ENCODE measurements at places on chromosomes 12 and 14.

DNA sequence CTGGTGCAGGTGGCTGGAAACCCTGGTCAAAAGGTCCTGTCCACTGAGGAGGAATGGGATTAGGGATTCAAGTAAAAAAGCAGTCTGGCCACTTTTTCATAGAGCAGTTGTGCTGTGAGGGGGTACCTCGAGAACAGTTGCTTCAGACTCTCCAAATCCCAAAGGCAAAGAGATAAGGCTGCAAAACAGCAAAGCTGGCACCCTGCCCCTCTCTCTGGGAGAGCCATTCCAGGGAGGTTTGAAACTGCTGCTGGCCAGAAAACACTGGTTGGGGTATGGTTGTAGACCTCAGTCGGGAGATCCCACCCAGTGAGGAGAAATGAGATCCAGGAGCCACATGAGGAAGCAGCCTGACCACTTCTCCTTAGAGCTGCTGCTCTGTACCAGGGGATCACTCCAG, 137.3 kb downstream of the CEP83 start:
- no peak for DNase-seq

DNA sequence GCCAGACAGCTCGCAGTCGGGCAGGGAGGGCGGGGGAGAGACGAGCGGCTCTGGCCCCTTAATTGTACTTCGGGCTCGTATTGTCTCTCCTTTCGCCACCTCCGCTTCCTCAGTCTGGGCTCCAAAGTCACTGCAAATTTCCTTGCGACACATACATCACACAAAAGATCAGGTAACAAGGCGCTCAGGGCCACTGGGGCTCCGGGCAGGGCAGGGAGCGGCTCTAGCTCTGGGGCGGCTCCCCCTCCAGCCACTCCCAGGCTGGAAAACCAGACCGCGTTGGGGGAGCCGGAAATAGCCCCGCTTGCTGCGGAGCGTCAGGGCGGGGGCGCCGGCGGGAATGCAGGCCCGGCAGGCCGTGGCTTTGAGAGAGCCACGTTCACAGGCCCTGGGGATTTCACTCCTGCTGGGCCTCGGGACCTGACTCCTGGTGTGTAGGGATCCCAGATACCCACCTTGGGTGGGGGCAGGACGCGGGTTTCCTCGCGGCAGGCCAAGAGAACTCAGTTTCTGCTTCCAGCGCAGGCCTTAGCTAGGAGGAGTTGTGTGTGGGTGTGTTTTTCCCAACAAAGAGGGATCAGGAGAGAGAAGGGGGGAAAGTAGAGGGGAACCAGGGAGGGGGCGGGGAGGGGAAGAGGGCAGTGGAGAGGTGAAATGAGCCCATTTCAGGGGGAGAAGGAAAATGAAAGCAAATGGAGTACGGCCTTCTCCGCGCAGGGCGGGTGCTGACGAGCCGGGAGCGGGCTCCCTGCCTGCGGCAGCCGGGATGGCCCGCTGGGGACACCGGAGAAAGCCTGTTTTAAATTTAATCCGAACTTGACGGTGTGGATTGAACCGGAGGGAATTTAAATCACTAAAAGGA, 4.4 kb upstream of the HOXC9 start:
- DNase-seq, result no peak

DNA sequence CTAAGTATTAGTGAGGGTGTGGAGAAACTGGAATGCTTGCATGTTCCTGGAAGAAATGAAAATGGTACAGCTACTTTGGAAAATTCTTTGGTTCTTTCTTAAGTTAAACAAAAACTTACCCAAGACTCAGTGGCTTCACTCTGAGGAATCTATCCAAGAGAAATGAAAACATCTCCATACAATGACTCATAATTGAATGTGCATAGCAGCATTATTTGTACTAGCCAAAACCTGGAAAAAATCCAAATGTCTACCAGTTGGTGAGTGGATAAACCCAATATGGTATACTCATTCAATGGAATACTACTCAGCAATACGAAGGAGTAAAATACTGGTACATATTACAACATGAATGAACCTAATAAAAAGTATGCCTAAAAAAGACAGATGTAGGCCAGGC, 18.0 kb upstream of the CRACR2A start:
- no peak for DNase-seq

DNA sequence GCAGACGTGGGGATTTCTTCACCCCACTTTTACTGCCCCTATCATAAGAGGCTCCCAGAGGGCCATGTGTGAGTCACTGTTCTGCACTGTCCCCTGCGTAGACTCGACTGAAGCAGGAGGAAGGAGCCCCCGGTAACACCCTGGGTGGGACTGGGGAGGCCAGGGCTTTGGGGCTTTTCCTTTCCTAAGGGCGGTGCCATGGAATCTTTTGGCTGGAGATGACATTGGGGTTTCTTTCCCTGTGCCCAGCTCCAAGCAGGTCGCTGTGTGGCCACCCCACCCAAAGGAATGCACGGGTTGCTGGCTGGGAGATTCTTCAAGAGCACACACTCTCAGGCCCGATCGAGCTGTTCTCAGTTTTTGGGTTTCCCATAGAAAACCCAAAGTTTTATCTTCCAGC, 62.3 kb upstream of the RIN3 start:
- DNase-seq, result no peak

DNA sequence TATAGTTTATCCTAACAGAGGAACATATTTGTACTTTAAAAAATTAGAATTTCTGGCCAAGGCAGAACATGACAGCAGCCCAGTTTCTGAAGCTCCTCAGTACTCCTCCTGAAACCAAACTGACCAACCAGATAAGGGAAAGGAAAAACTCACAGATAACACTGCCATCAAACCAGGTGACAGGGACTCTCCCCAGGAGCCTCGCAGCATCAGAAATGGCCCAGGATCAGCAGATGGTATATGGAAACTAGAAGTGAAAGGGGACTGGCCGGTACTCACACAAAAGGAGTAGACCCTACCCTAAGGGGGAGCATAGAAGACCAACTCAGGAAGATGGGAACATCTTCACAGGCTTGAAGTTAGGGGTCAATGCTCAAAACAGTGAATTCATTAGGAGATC, 22.0 kb downstream of the GALC start:
- DNase-seq, result no peak

- no peak for DNase-seq
Measured at GRCh38 chr14:20848316-20848954, 42.8 kb upstream of the RNASE3 start.

GRCh38 chr14:102516531-102517391, 7.2 kb upstream of the ANKRD9 start:
- peak; percentile 90 for DNase-seq

DNA sequence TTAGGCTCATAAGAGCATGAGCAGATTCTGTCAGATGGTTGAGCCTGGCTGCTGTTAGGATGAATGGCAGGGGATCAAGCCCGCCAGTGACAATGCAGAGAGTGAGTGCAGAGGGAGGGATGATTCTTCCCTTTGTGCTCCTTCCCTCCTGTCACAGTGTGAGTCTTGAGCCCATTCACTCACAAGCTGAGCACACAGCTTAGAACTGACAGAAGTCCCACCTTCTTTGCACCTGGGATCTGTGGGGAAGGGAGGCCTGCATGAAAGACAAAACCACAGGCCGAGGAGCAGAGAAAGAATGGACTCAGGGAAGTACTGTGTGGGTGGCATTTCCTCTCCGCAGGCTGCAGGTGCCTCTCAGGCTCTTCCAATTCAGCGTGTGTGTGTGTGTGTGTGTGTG, 160.6 kb downstream of the KCNA5 start:
- DNase-seq, result no peak

GRCh38 chr12:14841761-14842160, 1.6 kb downstream of the ART4 start:
- no peak for DNase-seq

DNA sequence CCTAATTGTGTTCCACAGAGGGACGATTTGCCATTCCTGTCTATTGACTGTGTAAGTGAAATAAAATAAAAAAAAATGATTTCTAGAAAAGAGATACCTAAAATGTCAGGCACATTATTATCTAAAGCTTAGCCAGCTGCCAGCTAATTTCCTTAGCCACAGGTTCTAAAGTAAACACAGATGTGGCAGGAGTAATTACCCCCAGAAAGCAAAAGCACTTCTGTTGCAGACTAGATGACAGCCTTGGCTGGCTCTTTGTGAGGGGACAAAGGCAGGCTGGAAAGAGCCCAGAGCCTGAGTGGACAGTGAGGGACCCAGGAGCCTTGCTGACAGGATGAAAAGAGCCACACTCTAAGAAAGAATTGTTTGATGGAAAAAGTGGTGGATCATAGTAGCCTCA, 418.1 kb downstream of the LRIG3 start:
- DNase-seq, result no peak

GRCh38 chr12:86050010-86050409, 175.9 kb downstream of the NTS start:
- DNase-seq, result no peak

DNA sequence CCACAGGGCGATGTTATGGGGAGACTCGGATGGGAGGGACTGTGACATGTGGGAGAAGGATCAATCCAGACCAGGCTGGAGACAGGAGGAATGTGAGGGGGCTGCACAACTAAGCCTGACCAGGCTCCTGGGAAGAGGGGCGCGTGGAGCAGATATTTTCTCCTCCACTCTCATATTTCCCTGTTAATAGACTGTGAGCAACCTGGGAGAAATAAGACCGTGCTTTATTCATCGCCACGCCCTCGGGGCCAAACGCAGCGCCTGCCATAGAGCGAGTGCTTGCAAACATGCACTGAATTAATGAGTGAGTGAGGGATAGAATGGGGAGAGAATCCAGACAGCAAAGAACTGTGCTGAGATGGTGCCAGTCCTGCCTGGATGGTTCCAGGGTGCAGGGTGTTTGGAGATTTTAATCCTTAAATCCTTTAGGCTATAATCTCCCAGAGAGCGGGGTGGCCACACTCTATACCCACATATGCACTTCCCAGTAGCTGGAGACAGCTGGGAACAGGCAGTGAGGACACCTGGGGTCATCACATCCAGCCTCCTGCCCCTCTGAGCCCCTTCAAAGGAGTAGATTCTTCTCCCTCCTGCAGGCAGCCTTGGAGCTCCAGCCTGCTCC, 13.6 kb upstream of the FAIM2 start:
- no peak for DNase-seq

DNA sequence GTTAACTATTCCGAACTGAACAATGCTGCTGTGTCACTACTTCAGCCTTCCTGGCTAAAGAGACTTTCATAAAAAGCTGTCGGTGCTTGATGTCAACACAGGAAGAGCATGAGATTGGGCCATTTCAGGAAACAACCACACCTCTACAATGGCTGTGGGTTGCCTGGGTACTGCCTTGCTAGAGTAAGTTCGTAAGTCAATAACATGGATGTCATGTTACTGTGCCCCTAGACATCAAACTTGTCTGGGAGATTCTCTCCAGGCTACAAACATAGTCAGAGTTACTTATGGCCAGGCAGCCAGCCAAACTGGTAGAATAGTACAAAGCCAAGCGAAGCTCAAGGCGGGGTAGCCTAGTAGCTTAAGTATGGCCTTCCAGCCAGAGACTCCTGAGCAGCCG, 23.1 kb downstream of the MAX start:
- no peak for DNase-seq

DNA sequence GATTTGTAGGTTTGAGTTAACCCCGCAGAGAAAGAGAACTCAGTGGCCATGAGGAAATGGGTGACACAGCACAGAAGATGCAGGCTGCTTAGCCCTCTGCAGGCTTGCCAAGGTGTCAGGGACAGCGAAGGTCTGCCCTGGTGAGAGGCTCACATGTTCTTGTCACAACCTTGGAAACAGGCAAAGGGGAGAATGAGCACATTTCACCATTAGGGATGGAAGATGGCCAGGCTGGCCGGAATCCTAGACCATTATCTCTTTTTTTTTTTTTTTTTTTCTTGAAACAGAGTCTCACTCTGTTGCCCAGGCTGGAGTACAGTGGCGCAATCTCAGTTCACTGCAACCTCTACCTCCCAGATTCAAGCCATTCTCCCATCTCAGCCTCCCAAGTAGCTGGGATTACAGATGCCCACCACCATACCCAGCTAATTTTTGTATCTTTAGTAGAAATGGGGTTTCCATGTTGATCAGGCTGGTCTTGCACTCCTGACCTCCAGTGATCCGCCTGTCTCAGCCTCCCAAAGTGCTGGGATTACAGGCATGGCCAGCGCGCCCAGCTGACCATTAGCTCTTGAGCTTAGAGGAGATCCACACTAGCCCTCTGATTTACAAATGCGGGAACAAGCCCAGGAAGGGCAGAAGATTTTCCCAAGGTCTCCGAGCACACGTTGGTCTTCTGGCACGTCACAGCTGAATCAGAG, 34.6 kb downstream of the LTBP2 start:
- DNase-seq, result no peak

DNA sequence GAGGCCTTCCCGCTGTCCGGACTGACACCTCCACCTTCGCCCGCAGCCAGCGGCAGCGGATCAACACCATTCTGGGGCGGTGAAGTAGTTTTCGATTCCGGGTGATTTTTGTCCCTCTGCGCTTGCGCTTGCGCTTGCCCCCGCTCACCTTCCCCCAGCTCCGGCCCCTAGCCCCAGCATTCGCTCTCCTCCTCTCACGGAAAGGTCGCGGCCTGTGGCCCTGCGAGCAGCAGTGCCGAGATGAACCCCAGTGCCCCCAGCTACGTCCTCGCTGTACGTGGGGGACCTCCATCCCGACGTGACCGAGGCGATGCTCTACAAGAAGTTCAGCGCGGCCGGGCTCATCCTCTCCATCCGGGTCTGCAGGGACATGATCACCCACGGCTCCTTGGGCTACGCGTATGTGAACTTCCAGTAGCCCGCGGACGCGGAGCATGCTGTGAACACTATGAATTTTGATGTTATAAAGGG, 22.7 kb upstream of the SRGAP1 start:
- no peak for DNase-seq

- DNase-seq, result no peak
Measured at GRCh38 chr14:38900887-38901286, 202.1 kb downstream of the SEC23A start.

- DNase-seq, result no peak
Measured at GRCh38 chr12:32115404-32116104, 8.9 kb downstream of the BICD1 start.

DNA sequence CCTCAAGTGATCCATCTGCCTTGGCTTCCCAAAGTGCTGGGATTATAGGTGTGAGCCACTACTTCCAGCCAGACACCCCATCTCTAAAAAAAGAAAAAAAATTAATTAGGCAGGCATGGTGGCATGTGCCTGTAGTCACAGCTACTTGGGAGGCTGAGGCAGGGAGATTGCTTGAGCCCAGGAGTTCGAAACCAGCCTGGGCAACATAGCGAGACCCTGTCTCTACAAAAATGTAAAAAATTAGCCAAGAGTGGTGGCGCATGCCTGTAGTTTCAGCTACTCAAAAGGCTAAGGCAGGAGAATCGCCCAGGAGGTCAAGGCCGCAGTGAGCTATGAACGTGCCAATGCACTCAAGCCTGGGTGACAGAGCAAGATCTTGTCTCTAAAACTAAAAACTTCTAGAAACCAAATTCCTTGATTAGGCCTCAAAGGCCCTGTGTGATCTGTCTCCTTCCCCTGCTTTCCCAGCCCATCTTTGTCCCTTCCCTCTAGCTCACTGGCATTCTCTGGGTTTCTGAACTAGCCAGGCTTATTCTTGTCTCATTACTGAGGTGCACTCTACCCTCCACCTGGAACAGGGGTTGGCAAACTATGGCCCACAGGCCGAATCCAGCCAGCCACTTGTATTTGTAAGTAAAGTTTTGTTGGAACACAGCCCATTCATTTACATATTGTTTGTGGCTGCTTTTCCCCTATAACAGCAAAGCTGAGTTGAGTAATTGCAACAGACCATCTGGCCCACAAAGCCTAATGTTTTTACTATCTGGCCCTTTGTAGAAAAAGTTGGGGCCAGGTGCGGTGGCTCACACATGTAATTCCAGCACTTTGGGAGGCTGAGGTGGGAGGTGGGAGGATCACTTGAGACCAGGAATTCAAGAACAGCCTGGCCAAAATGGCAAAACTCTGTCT, 17.2 kb upstream of the TPCN1 start:
- DNase-seq, result no peak

- no peak for DNase-seq
Measured at GRCh38 chr14:50741567-50741966, 73.5 kb upstream of the SAV1 start.

Measured in GM12891 (cell line).